Dermis blood vessel endothelial cell (primary cell): ENCODE measurements at places on chromosomes 13 and 19. TPM values are rescaled to one million over a fixed set of nuclear protein-coding genes. Genes with fewer than 3 reads are reported as not detected.

ELL gene
- 12.3 and 14.8 TPM in 2 replicates for total RNA-seq

ZNF28 gene
- total RNA-seq, result 29.6 and 30.5 TPM in 2 replicates

GAPDHS gene
- total RNA-seq, result not detected in 2 replicates

ZNF570 gene
- 8.8 and 10.2 TPM in 2 replicates for total RNA-seq

LAIR2 gene
- not detected in 2 replicates for total RNA-seq

MBNL2 gene
- total RNA-seq, result 78.3 and 90.6 TPM in 2 replicates

SYCN gene
- not detected in 2 replicates for total RNA-seq

CILP2 gene
- total RNA-seq, result 0.17 TPM in 1 of 2 replicates, not detected in the other

ZNF560 gene
- total RNA-seq, result 0.14 and 0.68 TPM in 2 replicates
